Bronchial epithelial cell (primary cell): ENCODE measurements at places on chromosomes 2 and 18.

DNA sequence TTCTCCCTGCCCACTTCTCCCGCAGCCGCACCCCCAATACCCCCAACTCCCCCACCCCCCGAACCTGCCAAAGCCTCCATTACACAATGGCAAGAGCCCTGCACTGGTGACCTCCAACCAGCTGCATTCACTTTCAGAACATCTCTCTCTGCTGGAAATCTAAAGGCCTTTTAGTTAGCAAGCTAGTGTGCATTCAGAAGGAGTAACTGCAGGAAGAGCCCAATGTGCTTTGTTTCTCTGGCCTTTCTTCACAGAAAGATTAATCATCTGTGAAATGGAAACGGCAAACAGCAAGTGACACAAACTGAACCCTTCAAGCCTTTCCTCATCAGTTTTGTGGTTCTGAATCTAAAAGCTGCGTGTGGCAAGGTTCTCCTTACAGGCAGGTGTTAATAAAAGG, 124.2 kb downstream of the OLA1 start:
- DNase-seq, result no peak

DNA sequence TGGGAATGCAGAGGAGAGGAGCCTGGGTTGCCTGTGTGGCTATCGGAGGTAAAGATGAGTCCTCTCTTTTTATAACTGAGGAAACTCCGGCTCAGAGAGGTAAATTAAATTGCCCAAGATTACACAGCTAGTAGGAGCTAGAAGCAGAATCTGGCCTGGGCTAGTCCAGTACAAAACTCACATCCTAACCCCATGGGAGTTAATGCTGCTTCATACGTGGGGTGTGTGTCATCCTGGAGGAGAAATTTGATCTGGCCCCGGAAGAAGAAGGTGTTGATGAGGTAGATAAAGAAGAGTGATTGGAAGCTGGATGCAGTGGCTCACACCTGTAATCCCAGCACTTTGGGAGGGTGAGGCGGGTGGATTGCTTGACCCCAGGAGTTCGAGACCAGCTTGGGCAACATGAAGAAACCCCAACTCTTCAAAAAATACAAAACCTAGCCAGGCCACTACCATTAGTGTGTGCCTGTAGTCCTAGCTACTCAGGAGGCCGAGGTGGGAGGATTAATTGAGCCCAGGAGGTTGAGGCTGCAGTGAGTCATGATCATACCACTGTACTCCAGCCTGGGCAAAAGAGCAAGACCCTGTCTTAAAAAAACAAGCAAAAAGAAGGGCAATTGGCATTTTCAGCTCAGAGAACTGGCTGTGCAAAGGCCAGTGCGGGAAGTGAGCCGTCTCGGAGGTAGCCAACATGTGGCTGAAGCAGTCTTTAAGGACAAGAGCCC, 33.7 kb downstream of the CTIF start:
- DNase-seq, result peak; percentile 48

GRCh38 chr2:20212871-20213503, 11.9 kb downstream of the SDC1 start:
- DNase-seq, result peak; percentile 96

DNA sequence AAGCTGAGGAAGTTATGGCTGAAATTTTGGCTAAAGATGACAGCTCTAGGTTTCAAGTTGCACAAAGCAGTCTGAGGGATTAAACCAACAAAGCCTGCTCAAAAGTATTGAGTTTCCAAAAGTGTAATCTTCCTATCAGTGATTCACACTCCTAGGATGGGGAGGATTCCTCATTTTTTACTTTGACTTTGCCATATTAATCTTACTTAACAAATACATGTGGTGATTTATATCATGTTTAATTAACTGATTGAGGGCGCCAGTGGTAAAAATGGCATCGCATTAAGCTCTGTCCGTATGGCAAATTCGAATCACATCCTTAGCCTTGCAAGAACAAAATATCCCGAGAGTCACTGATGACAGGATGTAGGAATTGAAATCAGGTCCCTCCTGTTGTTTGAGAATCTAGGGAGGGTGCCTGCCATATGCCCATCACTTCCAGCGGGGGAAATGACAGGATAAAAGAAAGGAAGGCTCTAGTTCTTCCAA, 78.1 kb upstream of the ETAA1 start:
- no peak for DNase-seq

GRCh38 chr2:197273485-197273884, 37.1 kb downstream of the ANKRD44 start:
- DNase-seq, result no peak

GRCh38 chr2:19902216-19902740, 495 bp upstream of the TTC32 start:
- no peak for DNase-seq
